ENCODE measurements at places on chromosomes 2 and 18. TPM values are rescaled to one million over a fixed set of nuclear protein-coding genes. Genes with fewer than 3 reads are reported as not detected.

CTLA4 gene
- 52.0 TPM for total RNA-seq

CHAC2 gene
- 0.85 TPM for total RNA-seq

PLEKHH2 gene
- total RNA-seq, result 2.7 TPM

GRCh38 chr2:16635791-16636699, 29.6 kb downstream of the CYRIA start:
- H3K36me3 ChIP-seq, result no peaks in the 10 kb centered on the region
- DNase-seq, result no peak
- no peaks in the 10 kb centered on the region for H3K27me3 ChIP-seq
- H3K4me1 ChIP-seq, result peaks cover 3% of the 10 kb centered on the region
- H3K27ac ChIP-seq, result no peak overlapping the region

GRCh38 chr2:129347486-129348217, 631.8 kb upstream of the RAB6C start:
- no peak for DNase-seq
- no peak overlapping the region for H3K27ac ChIP-seq
- no peaks in the 10 kb centered on the region for H3K27me3 ChIP-seq
- no peaks in the 10 kb centered on the region for H3K4me1 ChIP-seq
- no peak overlapping the region for H3K4me3 ChIP-seq

DNA sequence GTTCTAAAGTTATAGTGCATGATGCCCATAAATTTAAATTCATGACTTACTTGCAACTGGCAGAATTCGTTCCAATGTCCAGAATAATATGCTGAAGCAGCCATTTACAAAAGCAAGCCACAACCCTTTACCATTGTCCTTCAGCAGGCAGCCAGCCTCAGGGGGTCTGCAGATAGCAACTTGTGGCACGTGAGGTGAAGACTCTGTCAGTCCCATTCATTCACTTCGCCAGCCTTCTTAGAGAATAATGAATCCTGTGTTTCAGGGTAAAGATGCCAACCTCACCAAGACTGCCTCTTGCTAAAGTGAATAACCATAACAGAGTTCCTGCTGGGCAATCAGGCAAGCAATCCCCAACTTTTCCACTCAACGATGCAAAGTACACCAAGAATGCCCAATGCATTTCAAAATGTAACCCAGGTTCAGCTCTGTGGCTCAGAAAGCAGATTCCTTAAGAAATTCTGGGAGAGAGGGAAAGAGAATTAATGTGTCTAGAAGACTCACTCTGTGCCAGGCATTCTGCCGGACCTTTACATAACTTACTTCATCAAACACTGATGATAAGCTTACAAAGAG, 315.4 kb downstream of the NCKAP5 start:
- no peak overlapping the region for H3K4me3 ChIP-seq
- DNase-seq, result no peak
- H3K27ac ChIP-seq, result no peak overlapping the region
- no peaks in the 10 kb centered on the region for H3K36me3 ChIP-seq
- H3K4me1 ChIP-seq, result no peaks in the 10 kb centered on the region

DNA sequence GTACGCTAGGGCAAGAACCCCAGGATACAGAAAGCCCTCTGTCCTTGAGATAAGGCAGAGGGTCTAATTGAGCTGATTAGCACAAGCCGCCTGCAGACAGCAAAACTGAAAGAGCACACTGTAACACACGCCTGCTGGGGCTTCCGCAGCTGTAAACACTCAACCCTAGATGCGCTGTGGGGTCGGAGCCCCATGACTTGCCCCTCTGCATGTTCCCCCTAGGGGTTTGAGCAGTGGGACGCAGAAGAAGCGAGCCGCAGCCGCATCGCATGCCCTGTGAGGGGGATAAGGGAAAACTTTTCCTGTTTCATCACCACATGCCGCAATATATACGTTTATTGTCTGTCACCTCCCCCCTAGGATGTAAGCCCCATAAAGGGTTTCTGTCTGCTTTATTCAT, 384.6 kb downstream of the PLCL1 start:
- no peak overlapping the region for H3K27ac ChIP-seq
- no peaks in the 10 kb centered on the region for H3K36me3 ChIP-seq
- H3K4me1 ChIP-seq, result no peaks in the 10 kb centered on the region
- H3K27me3 ChIP-seq, result no peaks in the 10 kb centered on the region

DNA sequence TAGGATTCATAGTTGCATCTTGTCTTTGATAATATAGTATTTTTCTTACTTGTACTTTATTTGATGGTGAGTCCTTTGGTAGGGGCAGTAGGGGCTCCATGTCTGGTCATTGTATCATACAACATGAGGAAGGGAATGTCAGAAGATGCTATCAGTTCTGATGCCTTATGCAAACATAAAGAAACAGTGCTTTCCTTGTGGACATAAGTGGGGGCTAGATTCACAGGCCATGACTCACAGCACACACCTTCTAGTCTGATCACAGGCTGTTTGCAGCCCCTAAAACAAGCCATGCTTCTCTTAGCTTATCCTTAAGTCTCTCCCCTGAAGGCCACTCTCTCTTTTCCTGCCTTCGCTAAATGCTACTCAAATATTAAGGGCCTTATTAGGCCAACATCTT, 10.7 kb upstream of the SLC14A1 start:
- H3K36me3 ChIP-seq, result peaks cover 2% of the 10 kb centered on the region
- DNase-seq, result no peak
- H3K4me1 ChIP-seq, result no peaks in the 10 kb centered on the region
- H3K27ac ChIP-seq, result no peak overlapping the region

DNA sequence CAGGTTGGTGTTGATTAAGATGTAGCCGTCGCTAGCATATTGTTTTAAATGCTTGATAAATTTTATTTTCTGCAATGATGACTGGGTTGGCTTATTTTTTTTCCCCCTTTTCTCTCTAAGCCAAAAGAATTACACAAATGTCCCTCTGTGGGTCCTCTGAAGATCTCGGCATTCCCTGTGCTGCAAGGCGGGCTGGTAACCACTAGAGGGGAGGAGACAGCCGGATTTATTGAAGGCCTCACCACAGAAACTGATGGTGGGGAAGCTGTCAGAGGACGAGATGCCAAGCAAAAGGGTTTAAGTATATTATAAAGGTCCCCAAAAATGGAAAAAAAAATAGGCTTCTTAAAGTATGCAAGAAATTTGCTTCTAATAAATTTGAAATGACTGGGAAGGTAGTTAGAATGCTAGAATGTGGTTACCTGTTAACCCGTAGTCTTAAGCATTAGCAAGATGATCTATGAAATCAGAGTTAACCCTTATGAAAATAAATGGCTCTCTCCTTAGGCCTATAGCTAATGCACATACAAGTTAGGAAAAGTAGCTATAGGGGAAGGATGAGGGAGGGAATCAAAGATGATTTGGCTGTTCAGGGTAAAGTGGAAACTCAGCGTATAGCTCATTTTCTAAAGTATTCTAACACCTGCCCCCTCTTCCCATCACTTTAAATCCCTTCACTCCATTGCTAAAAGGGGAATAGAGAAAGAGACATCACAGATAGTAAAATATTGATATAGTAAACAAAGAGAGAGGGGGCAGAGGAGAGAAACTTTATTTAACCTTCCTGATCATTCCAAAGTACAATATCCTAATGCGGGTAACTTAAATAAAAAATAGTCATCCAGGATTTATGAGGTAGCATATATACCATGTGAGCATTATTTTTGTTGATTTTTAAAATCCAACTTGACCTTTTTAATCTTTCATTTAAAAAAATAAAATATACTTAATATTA, 894.5 kb upstream of the POU3F3 start:
- H3K27ac ChIP-seq, result no peak overlapping the region
- DNase-seq, result no peak

DNA sequence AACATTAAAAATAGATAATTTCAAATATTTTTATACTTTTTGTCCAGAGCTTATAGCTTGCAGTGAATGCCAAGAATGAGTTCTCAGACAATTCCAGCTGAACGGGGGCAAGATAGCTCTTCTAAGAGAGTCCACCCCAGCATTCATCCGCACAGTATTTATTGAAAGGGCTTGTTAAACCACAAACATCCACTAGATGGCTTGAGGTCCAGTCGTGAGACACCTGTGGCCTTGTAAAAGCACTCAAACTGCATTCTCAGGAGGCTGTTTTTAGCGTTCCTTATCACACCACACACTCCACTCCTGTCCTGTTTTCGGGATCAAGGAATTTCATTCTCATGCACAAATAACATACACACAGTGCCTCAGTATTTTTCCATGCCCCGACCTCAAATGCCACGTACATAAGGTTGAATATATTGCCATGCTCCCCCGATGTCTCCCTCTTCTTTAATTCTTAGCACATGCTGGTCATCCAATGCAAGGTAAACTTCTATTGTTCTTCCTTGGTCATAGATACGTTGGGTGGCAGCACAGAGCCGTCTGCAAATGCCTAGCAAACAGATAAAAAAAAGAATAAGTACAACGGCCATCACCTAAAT, 47.4 kb downstream of the DNAJC10 start:
- no peaks in the 10 kb centered on the region for H3K27me3 ChIP-seq
- no peak overlapping the region for H3K4me3 ChIP-seq
- peaks cover 43% of the 10 kb centered on the region for H3K36me3 ChIP-seq
- no peaks in the 10 kb centered on the region for H3K4me1 ChIP-seq

DNA sequence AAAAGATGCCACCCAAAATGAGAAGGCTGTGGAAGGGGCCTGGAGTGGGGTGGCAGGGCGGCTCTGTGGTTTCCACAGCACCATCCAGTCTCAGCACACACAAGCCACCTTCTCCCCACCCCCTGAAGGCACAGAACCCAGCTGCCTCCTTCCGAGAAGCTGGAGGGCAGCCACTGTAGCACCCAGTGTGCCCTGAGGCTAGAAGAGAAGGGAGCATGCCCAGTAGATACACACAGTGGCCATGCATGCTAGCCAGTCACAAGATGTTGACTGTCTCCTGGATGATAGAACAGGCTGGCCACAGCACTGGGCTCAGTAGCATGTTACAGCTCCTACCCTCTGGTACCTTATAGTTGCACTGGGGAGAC, 148.9 kb upstream of the EPAS1 start:
- DNase-seq, result no peak
- H3K27ac ChIP-seq, result no peak overlapping the region
- no peak overlapping the region for H3K4me3 ChIP-seq

DNA sequence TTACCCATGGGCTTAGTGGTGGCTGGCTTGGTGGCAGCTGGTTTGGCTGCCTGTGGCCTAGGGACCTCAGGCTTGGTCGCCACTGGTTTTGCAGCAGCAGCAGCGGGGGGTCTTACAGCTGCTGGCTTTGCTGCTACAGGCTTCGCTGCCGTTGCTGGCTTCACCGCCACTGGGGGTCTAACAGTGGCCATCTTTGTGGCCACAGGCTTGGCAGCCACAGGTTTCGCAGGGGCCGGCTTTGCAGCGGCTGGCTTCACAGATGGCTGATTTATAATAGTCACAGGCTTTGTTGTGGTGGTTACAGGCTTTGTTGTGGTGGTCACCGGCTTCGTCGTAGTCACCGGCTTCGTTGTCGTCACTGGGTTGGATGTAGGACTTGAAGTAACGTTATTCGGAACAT, 77.8 kb downstream of the COL6A3 start:
- H3K36me3 ChIP-seq, result no peaks in the 10 kb centered on the region
- no peak overlapping the region for H3K27ac ChIP-seq
- no peak overlapping the region for H3K4me3 ChIP-seq
- no peaks in the 10 kb centered on the region for H3K4me1 ChIP-seq
- no peak for DNase-seq
- no peaks in the 10 kb centered on the region for H3K27me3 ChIP-seq

DNA sequence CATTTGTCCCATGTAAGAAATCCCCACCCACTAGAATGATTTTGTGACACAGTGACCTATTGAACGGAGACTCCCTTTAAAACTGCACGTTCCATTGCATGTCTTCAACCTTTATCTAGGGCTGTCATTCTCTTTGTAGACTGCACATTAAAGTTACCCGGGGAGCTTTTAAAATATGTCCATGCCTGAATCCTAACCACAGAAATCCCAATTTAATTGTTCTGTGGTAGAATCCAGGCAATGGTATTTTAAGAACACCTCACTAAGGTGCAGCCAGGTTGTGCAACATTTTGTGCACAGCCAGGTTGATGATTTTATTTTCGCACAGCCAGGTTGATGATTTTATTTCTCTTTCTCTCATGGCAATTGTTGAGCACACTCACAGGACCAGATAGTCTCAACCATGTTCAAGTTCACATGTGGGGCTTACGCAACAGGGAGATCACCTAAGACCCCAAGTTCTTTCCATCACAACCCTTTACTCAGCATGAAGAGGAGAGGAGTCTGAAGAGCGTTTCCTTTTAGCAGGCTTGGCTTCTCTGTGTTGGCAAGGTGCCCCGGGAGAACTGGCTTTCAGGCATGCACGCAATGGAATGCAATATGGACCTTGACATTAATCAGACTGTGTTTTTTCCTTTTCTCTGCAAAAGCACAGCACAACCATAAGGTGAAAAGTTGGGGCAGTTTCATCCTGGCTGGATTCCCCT, 467.3 kb upstream of the ETAA1 start:
- no peaks in the 10 kb centered on the region for H3K36me3 ChIP-seq
- H3K4me3 ChIP-seq, result no peak overlapping the region
- H3K27me3 ChIP-seq, result no peaks in the 10 kb centered on the region
- no peaks in the 10 kb centered on the region for H3K4me1 ChIP-seq
- no peak overlapping the region for H3K27ac ChIP-seq

- H3K27me3 ChIP-seq, result no peaks in the 10 kb centered on the region
- H3K36me3 ChIP-seq, result no peaks in the 10 kb centered on the region
- DNase-seq, result no peak
- H3K4me1 ChIP-seq, result no peaks in the 10 kb centered on the region
These were observed 67.0 kb downstream of the FAM161A start for GRCh38 chr2:61786876-61787275.

DNA sequence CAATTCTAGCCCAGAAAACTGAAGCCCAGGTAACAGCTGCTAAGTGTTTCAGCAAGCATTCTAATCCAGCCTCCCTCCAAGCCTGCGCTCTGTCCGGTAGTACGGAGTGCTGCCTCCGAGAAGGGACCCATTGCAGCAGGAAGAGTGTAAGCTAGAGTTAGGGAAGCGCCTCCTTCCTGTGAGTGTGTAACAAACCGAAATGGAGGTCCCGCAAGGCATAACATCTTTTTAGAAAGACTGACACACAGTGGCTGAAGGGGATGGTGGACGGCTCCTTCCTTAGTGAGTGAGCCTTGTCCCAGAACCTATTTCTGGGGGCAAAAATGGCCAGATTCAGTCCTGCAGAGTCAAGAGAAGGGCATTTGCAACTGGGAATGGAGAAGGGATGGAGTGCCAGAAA, 12.2 kb downstream of the PKDCC start:
- H3K27ac ChIP-seq, result no peak overlapping the region
- no peak for DNase-seq
- H3K27me3 ChIP-seq, result no peaks in the 10 kb centered on the region
- no peaks in the 10 kb centered on the region for H3K36me3 ChIP-seq
- no peak overlapping the region for H3K4me3 ChIP-seq
- H3K4me1 ChIP-seq, result no peaks in the 10 kb centered on the region

DNA sequence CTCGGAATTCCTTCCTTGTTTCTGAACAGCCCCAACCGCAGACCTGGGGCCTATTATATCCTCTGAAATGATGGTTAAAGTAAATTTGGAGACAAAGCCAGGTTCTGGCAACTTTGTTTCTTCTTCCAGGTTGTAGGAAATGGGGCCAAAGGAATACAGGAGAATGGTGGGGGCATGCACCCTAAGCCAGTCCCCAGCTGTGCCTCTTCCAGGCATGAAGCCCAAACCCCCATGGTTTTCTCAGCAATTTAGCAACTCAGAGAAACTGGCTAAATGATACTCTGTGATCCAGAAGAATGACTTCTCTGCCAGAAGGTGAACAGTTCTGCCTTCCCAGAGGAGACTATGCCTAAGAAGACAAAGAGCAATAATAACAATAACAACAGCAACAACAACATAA, 635.0 kb upstream of the FANCL start:
- no peaks in the 10 kb centered on the region for H3K27me3 ChIP-seq
- no peaks in the 10 kb centered on the region for H3K36me3 ChIP-seq
- no peak overlapping the region for H3K4me3 ChIP-seq
- no peak overlapping the region for H3K27ac ChIP-seq
- no peaks in the 10 kb centered on the region for H3K4me1 ChIP-seq

GRCh38 chr2:190649798-190650390, 1.0 kb downstream of the NAB1 start:
- peaks cover 20% of the 10 kb centered on the region for H3K4me1 ChIP-seq
- peak; percentile 22 for DNase-seq
